ENCODE measurements at places on chromosomes 5 and 9. TPM values are rescaled to one million over a fixed set of nuclear protein-coding genes. Genes with fewer than 3 reads are reported as not detected.

The ANKRD18A gene
- total RNA-seq, result 0.68 TPM

The SLCO6A1 gene
- not detected for total RNA-seq

The ARL15 gene
- total RNA-seq, result 36.7 TPM

The UBAC1 gene
- 34.0 TPM for total RNA-seq

The MYOT gene
- total RNA-seq, result not detected

The CCDC192 gene
- not detected for total RNA-seq

The ASTN2 gene
- 3.9 TPM for total RNA-seq

The SLC6A19 gene
- not detected for total RNA-seq

The TAF11L5 gene
- not detected for total RNA-seq

The GKAP1 gene
- total RNA-seq, result 7.7 TPM

The PCDH1 gene
- 11.4 TPM for total RNA-seq

The GGTA1 gene
- 21.1 TPM for total RNA-seq

The FCN2 gene
- total RNA-seq, result not detected

The CCDC180 gene
- total RNA-seq, result 14.7 TPM

The PCDHAC1 gene
- 0.46 TPM for total RNA-seq

The CHD1 gene
- total RNA-seq, result 118 TPM

The NSG2 gene
- not detected for total RNA-seq

The FGFR4 gene
- total RNA-seq, result 22.6 TPM

The FBLL1 gene
- total RNA-seq, result not detected

The CSF1R gene
- total RNA-seq, result 285 TPM

The STC2 gene
- total RNA-seq, result 46.1 TPM

The FXN gene
- total RNA-seq, result 25.3 TPM

The TRPM6 gene
- 1.8 TPM for total RNA-seq

The SPINK4 gene
- total RNA-seq, result not detected

The RECK gene
- 9.9 TPM for total RNA-seq

The ASB6 gene
- 30.8 TPM for total RNA-seq

The PKD2L2 gene
- not detected for total RNA-seq

The IL3 gene
- total RNA-seq, result not detected

The LHX2 gene
- total RNA-seq, result not detected

The TCF7 gene
- 53.7 TPM for total RNA-seq

The PDGFRB gene
- 131 TPM for total RNA-seq

The TAF11L10 gene
- not detected for total RNA-seq

The ADAMTS13 gene
- 1.1 TPM for total RNA-seq

The TAF1L gene
- 0.17 TPM for total RNA-seq

Measured in spleen (tissue), 13 donors.